ENCODE measurements at places on chromosomes 3 and 15. TPM values are rescaled to one million over a fixed set of nuclear protein-coding genes. Genes with fewer than 3 reads are reported as not detected.

CNTN6 gene
- not detected for total RNA-seq

UBAP1L gene
- 0.12 TPM for total RNA-seq

INSYN1 gene
- not detected for total RNA-seq

SSUH2 gene
- 1.5 TPM for total RNA-seq

ZBED2 gene
- not detected for total RNA-seq

GOLGA8B gene
- 11.3 TPM for total RNA-seq

LTK gene
- 3.1 TPM for total RNA-seq

EPHA3 gene
- 0.20 TPM for total RNA-seq

LRRC28 gene
- total RNA-seq = 32.9 TPM

LRRC34 gene
- 9.4 TPM for total RNA-seq

CD200R1 gene
- 0.48 TPM for total RNA-seq

A4GNT gene
- not detected for total RNA-seq
